Activated T-helper 2 cell treated with anti-CD3 and anti-CD28 coated beads, Interferon-gamma antibody, Interleukin-2, Interleukin-4, amounts not matched to agents 10 μg/mL and 5 μg/mL and 100 μg/mL, durations not matched to agents 14 hours and 24 hours and 36 hours (primary cell): ENCODE measurements at places on chromosomes 1 and 21.

- peaks cover 35% of the 10 kb centered on the region for H3K4me1 ChIP-seq
- peaks cover 39% of the 10 kb centered on the region for H3K27me3 ChIP-seq
- no peak for DNase-seq
- no peaks in the 10 kb centered on the region for H3K36me3 ChIP-seq
These were observed 17.5 kb downstream of the RHOU start for GRCh38 chr1:228752675-228753265.

DNA sequence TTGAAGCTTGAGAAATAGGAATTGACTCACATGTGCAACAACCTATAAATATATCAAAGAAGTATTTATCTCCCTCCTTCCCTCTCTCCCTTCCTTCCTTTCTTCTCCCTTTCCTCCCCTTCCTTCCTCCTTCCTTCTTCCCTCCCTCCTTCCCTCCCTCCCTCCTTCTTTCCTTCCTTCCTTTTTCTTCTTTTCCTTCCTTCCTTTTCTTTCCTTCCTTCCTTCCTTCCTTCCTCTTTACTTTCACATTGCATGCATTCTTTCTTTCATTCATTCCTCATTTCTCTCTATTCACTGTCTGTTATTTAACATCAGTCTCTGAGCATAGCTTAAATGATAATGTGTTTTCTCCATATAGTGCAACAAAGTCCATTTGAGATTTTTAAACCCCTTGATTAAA, 214.2 kb downstream of the CHRM3 start:
- H3K36me3 ChIP-seq = no peaks in the 10 kb centered on the region
- DNase-seq = no peak
- no peak overlapping the region for H3K27ac ChIP-seq
- H3K4me3 ChIP-seq = no peak overlapping the region

- DNase-seq = no peak
- peaks cover 10% of the 10 kb centered on the region for H3K4me1 ChIP-seq
- no peaks in the 10 kb centered on the region for H3K36me3 ChIP-seq
- no peak overlapping the region for H3K27ac ChIP-seq
These were observed 633.3 kb downstream of the PTPRC start for GRCh38 chr1:199272139-199272544.

- peaks cover 41% of the 10 kb centered on the region for H3K4me1 ChIP-seq
- H3K4me3 ChIP-seq = no peak overlapping the region
- H3K36me3 ChIP-seq = peaks cover 17% of the 10 kb centered on the region
- no peak for DNase-seq
- H3K27ac ChIP-seq = no peak overlapping the region
These were observed 1.4 kb downstream of the RNF11 start for GRCh38 chr1:51237351-51238033.

DNA sequence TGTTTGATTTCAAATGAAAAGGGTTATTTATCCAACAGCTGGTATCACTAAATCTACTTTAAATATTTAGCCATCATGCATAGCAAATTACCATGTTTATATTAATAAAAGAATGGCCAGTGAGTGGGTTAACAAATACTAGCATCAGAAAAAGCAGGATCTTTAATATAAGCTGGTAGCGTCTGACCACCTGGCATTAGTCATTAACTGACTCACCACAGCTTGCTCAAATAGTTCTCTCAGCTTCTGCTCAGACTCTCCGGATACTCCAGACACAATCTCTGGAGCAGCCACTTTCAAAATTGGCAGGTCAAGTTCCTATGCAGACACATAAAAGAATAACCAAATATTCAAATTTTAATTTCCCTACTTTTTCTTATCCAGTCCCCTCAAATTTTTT, 29.6 kb downstream of the NVL start:
- no peak for DNase-seq
- no peak overlapping the region for H3K27ac ChIP-seq
- no peaks in the 10 kb centered on the region for H3K27me3 ChIP-seq
- H3K4me3 ChIP-seq = no peak overlapping the region
- peaks cover 3% of the 10 kb centered on the region for H3K4me1 ChIP-seq
- H3K36me3 ChIP-seq = peaks cover 57% of the 10 kb centered on the region

GRCh38 chr1:59805554-59805953, 9.2 kb upstream of the HOOK1 start:
- no peaks in the 10 kb centered on the region for H3K4me1 ChIP-seq
- H3K27me3 ChIP-seq = peaks cover 23% of the 10 kb centered on the region
- DNase-seq = no peak
- H3K36me3 ChIP-seq = no peaks in the 10 kb centered on the region

DNA sequence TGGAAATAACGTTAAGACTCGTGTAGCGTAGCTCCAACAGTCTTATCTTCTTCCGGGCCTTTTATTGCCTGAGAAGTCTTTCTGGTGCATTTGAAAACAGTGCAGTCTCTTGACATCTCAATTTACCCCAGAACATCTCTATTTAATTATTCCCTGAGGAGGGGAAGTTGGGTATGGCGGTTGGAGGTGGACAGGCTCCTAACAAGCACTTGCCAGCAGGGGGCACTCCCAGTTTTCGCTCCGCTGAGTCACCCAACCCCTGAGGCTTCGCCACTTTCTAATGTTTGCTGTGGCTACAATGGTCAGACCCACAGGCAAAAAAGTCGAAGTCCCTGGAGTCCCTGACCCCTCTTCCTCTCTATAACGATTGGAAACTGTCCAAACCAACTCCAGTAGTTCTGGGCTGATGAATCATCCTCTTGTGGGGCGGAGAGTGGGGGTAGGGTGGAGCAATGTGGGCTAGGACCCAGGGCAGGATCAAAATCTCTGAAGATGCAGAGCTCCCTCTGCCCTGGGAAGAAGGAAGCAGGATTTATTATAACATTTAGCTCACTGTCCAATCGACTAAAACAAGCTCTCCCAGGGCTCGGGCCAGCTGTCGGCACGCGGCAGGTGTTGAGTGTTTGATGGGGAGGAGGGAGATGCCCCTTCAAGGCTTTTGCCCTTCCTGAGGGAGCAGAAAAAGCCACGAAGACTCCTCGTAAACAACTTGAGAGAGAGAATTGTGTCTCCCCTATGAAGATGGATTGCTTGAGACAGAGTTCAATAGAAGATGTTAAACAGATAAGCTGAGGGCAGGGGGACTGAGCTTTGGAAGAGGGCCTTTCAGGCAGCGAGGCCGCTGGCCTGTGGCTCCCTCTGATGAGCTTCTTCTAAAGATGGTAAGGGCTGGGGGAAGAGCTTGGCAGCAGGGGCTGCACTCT, 85.7 kb downstream of the BRINP2 start:
- H3K4me1 ChIP-seq = peaks cover 5% of the 10 kb centered on the region
- no peak overlapping the region for H3K27ac ChIP-seq

DNA sequence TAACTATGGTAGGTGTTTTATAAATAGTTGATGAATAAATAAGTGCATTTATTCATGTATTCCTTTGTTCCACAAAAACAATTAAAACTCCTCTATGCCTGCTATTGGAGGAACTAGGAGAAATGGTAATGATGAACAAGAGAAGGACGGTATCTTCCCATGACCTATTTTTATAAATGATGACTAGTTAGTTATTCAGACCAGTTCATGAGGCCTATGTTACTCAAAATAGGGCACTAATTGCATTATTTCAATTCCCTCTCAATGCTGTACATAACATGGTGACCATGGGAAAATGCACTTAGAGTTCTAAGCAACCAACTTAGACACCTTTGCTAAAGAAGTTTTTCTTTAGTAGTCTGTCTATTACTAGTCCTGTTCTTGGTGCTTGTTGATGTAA, 53.1 kb downstream of the XCL1 start:
- peaks cover 16% of the 10 kb centered on the region for H3K27me3 ChIP-seq
- H3K4me1 ChIP-seq = peaks cover 7% of the 10 kb centered on the region
- no peak overlapping the region for H3K4me3 ChIP-seq
- no peaks in the 10 kb centered on the region for H3K36me3 ChIP-seq

DNA sequence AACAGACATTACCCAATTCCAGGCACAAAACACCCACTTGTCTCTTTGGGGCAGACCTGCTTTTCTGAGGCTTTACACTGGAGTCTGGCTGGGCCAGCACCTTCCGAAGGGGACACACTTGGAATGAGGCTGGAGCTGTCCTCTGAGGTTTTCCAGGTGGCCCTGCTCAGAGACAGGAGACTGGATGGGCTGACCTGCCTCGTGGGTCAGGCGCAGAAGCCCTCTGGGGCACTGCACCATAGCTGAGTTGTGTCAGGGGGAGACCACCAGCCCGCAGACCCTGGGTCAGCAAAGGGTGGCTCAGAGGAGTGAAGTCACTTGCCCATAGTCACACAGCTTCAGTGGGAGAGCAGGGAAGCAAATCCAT, 1.8 kb downstream of the SH2D5 start:
- no peak overlapping the region for H3K27ac ChIP-seq
- no peak for DNase-seq
- H3K4me1 ChIP-seq = peaks cover 11% of the 10 kb centered on the region
- peaks cover 3% of the 10 kb centered on the region for H3K36me3 ChIP-seq
- H3K27me3 ChIP-seq = peaks cover 37% of the 10 kb centered on the region
- H3K4me3 ChIP-seq = peak overlapping the region; percentile 72
